ENCODE measurements at places on chromosomes 2 and 18. TPM values are rescaled to one million over a fixed set of nuclear protein-coding genes. Genes with fewer than 3 reads are reported as not detected.

GRCh38 chr2:237421542-237422116 is 7.7 kb upstream of the COL6A3 start:
- no peak overlapping the region for H3K4me3 ChIP-seq
- H3K27me3 ChIP-seq: no peaks in the 10 kb centered on the region
- peak overlapping the region; percentile 83 for H3K27ac ChIP-seq

- H3K4me1 ChIP-seq: no peaks in the 10 kb centered on the region
- no peaks in the 10 kb centered on the region for H3K36me3 ChIP-seq
- H3K27ac ChIP-seq: no peak overlapping the region
- no peak overlapping the region for H3K4me3 ChIP-seq
- H3K27me3 ChIP-seq: no peaks in the 10 kb centered on the region
- no peak for DNase-seq
Observed at GRCh38 chr2:30956995-30957394, 149.7 kb upstream of the CAPN13 start.

- no peaks in the 10 kb centered on the region for H3K36me3 ChIP-seq
- no peaks in the 10 kb centered on the region for H3K27me3 ChIP-seq
- no peak overlapping the region for H3K27ac ChIP-seq
- no peak for DNase-seq
- no peaks in the 10 kb centered on the region for H3K4me1 ChIP-seq
Observed at GRCh38 chr2:84830758-84831500, 50.0 kb downstream of the TRABD2A start.

DNA sequence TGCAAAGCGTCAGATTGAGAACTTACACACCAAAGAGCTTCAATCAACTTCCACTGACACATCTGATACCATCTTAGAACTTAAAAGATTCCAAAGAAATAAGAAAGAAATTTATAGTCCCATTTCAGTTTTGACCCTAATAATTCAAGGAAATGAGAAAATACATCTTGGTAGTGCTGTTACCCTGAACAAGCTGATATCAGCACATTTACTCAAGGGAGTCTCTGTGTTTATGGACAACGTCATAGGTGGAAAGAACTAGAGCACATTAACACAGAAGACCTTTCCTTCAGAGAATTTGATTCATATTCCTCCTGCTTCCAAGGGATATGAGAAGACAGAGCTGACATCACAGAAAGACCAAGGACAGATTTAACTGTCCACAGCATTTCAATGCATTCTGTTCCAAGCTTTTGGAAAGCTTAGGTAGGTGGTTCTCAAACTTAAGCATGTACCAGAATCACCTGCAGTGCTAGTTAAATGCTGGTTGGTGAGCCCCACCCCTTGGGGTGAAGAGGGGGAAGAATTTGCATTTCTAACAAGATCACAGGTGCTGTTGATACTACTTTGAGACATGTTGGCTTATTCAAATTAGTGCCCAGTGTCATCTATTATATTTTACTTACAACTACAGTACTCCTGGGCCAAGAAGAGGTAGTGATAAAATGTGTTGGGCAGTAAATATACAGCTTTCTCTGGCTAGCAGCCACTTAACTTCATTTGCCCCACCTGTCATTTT is 59.8 kb downstream of the LDAH start:
- H3K27me3 ChIP-seq: no peaks in the 10 kb centered on the region
- no peak overlapping the region for H3K4me3 ChIP-seq
- H3K27ac ChIP-seq: no peak overlapping the region
- H3K36me3 ChIP-seq: no peaks in the 10 kb centered on the region
- no peak for DNase-seq

- no peak overlapping the region for H3K4me3 ChIP-seq
- no peak for DNase-seq
- no peaks in the 10 kb centered on the region for H3K27me3 ChIP-seq
- no peak overlapping the region for H3K27ac ChIP-seq
- H3K4me1 ChIP-seq: no peaks in the 10 kb centered on the region
Observed at GRCh38 chr18:62332964-62333695, 8.0 kb downstream of the TNFRSF11A start.

- H3K36me3 ChIP-seq: no peaks in the 10 kb centered on the region
- H3K27ac ChIP-seq: peak overlapping the region; percentile 34
- no peak for DNase-seq
- peaks cover 37% of the 10 kb centered on the region for H3K4me1 ChIP-seq
Observed at GRCh38 chr2:207408086-207408794, 121.5 kb upstream of the CREB1 start.

DNA sequence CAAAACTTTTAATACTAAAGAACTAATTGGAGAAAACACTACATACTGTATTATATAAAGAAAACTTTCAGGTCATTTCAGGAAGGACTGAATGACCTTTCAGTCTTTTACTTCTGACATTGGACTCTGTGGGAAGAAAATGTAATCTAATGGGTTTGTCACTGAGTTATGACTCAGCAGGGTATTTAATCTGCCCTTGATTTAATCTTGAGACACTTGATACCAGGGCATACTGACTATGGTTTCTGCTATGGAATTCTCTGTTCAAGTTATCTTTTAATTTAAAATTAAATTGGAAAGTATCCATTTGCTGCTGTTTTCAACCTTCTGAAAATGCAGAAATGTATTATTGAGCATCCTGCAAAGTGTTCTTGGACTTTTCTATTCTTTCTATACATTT is 354.2 kb upstream of the GALNT5 start:
- H3K27ac ChIP-seq: no peak overlapping the region
- DNase-seq: no peak
- no peak overlapping the region for H3K4me3 ChIP-seq
- H3K4me1 ChIP-seq: no peaks in the 10 kb centered on the region
- no peaks in the 10 kb centered on the region for H3K36me3 ChIP-seq
- H3K27me3 ChIP-seq: no peaks in the 10 kb centered on the region

DNA sequence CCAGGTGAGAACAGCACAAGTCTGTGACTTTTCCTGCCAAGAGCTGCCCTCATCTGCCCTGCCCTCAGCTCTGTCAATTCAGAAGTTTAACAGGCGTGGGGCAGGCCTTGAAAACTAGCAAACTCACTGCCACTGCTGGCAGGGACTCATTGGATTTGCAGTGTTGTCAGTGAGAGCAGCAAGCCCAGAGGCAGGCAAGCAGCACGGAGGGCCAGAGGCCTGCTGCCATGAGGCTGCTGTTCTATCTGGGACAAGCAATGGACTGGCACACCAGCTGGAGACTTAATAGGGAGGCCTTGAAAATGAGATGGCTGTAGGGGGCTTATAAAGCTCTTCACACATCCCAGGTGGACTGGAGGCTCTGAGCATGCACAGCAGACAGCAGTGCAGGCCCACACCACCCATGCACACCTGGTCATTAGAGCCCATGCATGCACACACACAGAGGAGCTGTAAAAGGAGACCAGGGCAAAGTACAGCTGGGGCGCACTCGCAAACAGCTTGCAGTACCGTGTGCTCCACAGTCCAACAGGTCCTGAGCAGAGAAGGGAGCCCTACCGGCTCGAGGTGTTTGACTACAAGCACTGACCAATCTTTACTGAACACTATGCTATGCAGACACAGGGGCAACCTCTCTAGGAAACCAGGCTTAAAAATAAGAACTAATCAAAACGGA is 28.7 kb downstream of the MGAT4A start:
- H3K4me1 ChIP-seq: peaks cover 10% of the 10 kb centered on the region
- no peak overlapping the region for H3K4me3 ChIP-seq
- peak overlapping the region; percentile 59 for H3K27ac ChIP-seq
- no peak for DNase-seq

NYAP2 gene
- total RNA-seq: 0.18 TPM

PSME4 gene
- total RNA-seq: 26.0 TPM

ASPRV1 gene
- total RNA-seq: 0.18 TPM

LONRF2 gene
- 1.6 TPM for total RNA-seq

M1AP gene
- total RNA-seq: 0.19 TPM

GKN1 gene
- not detected for total RNA-seq
